NCI-H2171 (cell line): ENCODE measurements at places on chromosomes 6 and 20.

- no peak for DNase-seq
Measured at GRCh38 chr6:9398767-9399373, 963.5 kb upstream of the SLC35B3 start.

DNA sequence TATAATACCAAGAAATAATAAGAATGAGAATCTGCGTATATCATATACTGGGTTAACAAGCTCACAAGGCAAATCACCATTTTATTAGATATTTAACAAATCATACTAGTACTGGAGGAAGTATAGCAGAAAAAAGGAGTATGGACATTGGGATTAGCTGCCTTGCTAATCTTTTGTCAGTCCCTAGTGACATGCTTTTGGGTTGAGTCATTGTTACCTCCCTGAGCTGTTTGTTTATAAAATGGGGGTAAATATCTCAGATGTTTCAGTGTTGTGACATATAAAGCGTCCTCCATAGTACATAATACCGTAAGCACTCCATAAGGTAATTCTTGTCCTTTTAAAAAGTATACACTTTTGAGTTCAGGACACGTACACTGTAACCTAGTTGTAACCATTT lies 107.0 kb downstream of the ESR1 start:
- DNase-seq, result no peak

DNA sequence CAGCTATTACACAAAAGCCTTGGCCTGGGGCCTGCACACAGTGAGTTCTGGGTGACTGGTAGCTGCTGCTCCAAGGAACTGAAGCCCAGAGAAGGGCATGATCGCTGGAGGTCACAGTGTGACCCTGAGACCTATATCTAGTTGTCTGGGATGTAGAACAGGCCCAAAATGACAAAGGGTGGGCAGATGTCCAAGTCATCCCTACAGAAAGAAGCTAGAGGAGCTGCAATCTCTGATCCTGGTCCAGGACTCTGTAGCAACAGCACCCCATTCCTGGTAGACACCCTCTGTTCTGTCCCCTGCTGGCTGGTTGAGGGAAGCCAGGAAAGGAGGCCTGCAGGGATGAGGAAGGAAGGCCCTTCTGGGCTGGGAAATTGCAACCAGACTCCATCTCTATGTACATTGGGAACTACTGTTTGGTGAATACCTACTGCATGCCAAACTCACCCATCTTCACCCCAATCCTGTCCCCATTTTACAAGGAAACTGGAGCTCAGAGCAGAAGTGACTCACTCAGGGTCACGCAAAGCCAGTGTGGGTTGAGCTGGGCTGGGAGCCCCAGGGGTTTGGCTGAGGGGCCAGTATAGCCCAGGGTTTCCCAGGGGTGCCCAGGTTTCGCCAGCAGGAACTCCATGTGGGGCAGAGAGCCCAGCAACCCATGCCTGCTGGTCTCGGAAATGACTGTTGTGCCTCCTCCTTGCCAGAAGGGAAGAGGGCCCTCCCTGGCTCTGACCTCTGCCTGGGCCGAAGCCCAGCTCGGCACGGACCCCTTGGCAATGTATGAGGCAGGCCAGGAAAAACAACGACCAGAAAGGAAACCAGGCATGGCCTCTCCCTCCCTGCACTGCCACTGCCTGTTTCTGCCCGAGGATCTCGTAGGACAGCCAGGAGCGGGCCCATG lies 44.9 kb upstream of the TLDC2 start:
- DNase-seq, result no peak

DNA sequence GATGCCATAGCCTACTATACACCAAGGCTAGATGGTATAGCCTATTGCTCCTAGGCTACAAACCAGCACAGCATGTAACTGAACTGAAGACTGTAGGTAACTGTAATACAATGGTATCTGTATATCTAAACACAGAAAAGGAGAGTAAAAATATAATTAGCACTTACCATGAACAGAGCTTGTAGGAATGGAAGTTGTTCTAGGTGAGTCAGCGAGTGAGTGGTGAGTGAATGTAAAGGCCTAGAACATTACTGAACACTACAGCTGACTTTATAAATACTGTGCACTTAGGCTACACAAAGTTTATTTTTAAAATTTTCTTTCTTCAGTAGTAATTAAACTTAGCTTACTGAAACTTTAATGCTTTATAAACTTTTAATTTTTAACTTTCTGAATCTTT lies 129.5 kb downstream of the BTBD9 start:
- no peak for DNase-seq
